Stimulated activated CD4-positive, alpha-beta T cell treated with anti-CD3 and anti-CD28 coated beads, TNF-alpha, amount 100 ng/mL, for 1 hour (primary cell): ENCODE measurements at places on chromosomes 1 and 21.

DNA sequence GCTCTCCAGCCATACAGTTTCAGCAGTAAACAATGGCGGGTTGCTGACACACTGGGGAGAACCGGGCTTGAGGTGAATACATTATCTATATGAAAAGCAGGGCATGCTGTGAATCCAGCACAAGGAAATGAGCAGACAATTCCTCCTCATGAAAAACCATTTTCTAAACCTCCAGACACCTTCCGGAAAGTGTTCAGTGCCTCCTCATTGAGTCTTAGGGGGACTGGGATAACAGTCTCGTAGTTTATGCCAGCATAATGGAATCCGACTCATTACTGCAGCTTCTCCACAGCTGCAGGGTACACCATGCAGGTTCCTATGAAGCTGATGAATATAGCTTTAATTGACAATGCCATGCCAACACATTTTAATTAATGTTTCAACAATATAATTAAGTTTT, 284.1 kb downstream of the BACH1 start:
- DNase-seq: no peak

DNA sequence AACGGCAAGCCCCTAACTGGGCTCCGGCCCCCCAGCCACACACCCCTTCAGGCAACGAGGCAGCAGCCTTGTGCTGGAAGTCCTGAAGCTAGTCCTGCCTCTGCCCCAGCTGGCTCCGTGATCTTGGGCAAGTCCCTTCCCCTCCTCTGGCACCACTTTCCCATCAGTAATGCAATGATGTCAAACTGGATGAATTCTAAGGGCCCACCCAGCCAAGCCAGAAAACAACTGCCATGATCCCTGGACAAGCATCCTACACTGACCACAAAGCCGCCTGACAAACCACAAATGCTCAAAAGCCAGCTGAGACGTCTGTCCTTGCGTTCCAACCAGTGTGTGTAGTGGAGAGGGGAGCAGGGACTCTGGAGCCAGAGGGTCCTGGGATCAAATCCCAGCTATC, 26.8 kb downstream of the IFFO2 start:
- DNase-seq: no peak

DNA sequence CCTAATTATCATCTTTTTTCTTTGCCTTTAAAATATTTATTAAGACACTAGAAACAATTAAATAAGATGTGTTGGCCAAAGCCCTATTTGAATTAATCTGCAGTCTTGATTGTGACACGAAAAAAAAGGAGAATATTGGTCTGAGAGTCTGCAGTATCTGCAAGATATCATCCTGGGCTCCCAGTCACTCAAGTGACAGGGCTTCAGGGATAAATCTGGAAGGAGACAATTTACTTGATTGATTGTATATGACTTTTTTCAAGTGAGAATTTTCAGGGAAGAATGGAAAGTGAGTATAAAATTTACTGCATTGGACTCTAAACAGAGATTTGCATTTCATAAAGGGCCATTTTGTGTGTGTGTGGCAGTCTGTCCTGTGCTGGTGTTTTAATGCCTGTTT, 233.7 kb downstream of the PAPPA2 start:
- no peak for DNase-seq

GRCh38 chr1:220701974-220702373, 11.8 kb downstream of the C1orf115 start:
- DNase-seq: no peak

GRCh38 chr1:239805851-239806772, 285.6 kb upstream of the FMN2 start:
- DNase-seq: no peak

GRCh38 chr21:29647353-29647781, 292.4 kb downstream of the GRIK1 start:
- no peak for DNase-seq

GRCh38 chr1:6762060-6762459, 23.2 kb upstream of the CAMTA1 start:
- DNase-seq: no peak

GRCh38 chr1:220031287-220031686, 15.0 kb downstream of the EPRS1 start:
- no peak for DNase-seq

GRCh38 chr1:3779912-3780416, 7.4 kb downstream of the SMIM1 start:
- DNase-seq: no peak

- no peak for DNase-seq
These were observed 164.8 kb upstream of the COL11A1 start for GRCh38 chr1:103273106-103273505.

DNA sequence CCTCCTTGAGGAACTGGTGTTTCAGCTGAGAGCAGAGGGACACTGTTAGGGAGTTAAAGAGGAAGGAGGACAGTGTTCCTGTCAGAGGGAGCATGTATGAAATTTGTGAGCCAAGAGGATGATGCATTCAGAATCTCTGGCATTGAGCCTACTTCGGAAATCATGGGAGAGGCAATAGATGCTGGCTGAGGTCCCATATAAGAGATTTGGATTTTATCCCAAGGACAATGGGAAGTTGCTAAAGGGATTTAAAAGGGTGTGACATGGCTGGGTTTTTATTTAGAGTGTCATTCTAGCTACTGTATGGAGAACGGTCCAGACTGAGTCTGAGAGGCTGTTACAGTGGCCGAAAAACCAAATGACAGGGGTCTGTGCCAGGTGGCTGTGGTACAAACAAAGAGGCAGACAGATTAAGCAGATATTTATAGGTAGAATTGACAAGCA, 403.2 kb upstream of the B3GALT2 start:
- no peak for DNase-seq

DNA sequence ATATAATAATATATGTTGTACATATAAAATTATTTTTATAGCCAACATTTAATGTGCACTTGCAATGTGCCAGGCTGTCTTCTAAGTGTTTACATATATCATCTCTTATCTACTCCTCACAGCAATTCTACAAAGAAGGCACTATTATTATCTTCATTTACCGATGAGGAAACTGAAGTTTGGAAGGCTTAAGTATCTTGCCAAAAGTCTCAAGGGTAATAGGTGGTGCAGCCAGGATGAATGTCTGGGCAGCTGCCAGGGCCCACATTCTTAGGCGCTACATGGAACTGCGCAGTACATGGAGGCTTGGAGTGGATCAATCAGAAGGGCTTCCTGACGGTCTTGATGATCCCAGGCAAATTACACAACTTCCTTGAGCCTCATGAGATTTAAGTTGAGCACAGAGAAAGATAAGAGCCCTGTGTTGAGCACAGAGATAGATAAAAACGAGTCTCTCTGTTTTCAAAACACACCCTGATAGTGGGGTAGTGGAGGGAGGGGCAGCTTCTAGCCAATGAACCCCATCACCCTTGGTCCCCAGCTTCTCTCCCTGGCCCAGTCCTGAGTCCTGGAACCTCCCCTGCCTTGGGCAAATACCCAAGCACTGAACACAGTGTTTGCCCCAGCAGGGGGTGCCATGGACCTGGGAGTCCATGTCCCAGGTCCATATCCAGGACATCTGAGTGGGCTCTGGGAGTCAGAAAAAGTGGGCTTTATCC, 9.2 kb downstream of the POU3F1 start:
- DNase-seq: no peak

GRCh38 chr1:178849918-178850317, 21.0 kb downstream of the ANGPTL1 start:
- DNase-seq: no peak

DNA sequence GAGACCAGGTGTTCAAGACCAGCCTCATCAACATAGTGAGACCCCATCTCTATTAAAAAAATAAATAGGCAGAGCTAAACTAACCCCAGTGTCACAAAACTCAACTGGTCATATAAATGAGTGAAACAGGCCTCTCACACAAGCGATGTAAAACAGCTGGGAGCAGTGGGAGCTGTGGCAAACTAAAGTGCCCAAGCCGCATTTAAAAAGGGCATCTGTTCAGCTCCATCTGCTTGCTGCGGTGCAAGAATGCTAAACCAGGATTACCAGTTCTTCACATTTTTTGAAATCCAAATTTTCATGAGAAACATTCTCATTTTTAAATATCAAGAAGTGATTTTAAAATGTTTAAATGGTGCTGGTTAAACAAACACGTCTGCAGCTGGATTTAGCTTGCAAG, 50.0 kb upstream of the WNT2B start:
- no peak for DNase-seq

GRCh38 chr1:30532621-30533020, 190.8 kb downstream of the MATN1 start:
- DNase-seq: no peak

- DNase-seq: no peak
These were observed 932 bp downstream of the RPF1 start for GRCh38 chr1:84479998-84480397.

DNA sequence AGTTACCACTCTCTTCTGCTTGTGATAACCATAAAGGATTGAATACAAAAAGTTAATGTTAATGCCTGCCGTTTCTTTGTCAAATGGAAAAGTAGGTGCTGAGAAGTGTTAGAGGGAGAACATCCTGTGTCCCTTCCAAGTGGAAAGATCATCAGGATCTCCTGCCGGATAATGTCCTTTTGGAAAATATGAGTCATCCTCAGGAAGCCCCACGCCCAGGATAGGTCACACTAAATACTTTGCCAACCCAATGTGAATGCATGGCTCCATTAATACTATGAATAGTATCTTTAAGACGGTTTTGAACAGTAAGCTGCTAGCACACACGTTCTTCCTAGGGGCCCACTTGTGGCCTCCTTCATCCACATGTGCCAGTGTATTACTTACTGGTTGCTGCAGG, 279.5 kb downstream of the ZNF326 start:
- no peak for DNase-seq

- DNase-seq: no peak
These were observed 208.0 kb upstream of the BRINP3 start for GRCh38 chr1:190685676-190686075.

DNA sequence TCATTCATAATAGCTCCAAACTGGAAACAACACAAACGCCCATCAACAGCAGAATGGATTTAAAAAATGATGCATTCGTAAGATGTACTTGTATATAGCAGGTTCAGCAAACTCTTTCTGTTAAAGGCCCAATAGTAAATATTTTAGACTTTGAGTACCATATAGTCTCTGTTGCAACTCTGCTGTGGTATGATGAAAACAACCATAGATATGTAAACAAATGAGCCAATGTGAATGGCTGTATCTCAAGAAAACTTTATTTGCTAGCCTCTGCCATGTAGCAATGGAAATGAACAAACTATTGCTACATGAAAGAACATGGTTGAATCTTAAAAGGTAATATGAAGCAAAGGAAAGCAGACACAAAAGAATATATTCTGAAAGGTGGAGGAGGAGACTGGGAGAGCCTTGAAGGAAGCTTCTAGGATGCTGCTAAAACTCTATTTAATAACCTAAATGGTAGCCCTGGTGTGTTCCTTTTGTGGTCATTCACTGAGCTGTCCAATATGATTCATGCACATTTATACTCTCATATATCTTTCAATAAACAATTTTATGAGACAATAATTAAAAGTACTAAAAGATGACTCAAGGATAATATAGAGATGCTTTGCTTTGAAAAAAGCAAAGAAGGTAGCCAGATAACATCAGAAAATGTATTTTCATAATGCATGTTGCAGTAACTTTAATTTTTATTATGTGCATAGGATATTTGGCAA, 29.1 kb upstream of the FMO3 start:
- no peak for DNase-seq

GRCh38 chr1:229344139-229344538, 1.3 kb upstream of the CCSAP start:
- DNase-seq: no peak

- DNase-seq: no peak
These were observed 4.3 kb downstream of the PFKL start for GRCh38 chr21:44304011-44304616.

DNA sequence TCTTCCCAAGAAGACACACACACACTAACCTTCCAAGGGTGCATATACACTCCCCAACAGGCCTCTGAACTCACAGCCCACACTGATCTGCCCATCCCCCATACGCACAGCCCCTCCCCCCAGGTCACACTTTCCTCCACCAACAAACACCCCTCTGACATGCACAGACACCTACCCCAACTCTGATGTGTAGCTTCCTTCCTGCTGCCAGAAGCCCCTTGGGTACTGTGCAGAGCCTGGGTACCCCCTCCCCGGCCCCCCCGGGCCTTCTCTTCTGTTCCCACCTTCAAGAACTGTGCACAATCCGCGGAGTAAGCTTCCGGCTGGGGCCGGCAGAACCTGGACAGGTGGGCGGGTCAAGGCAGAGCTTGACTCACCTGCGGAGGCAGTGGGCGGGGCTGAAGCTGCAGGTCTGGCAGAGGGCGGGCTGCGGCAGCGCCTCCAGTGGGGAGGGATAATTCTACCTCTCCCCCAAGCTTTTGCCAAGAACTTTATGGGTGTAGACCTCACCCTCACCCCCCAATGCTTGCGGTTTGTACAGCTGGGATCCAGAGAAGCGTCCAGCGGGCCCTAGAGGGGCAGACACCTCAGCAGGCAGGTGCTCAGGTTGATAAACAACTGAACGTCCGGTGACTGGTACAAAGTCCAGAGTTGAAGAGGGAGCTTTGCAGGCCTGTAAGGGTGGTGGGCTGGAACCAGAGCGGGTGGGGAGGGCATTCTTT, at the start of gene C1orf210:
C1orf210 (minus strand) TSS at position 313 of the 722 bp plus-strand sequence. CDS start 2,311 bp downstream, outside the sequence.
- no peak for DNase-seq

GRCh38 chr21:42129300-42130266, 58.5 kb downstream of the UMODL1 start:
- no peak for DNase-seq

- no peak for DNase-seq
These were observed 160.7 kb upstream of the POU3F1 start for GRCh38 chr1:38207275-38207674.

DNA sequence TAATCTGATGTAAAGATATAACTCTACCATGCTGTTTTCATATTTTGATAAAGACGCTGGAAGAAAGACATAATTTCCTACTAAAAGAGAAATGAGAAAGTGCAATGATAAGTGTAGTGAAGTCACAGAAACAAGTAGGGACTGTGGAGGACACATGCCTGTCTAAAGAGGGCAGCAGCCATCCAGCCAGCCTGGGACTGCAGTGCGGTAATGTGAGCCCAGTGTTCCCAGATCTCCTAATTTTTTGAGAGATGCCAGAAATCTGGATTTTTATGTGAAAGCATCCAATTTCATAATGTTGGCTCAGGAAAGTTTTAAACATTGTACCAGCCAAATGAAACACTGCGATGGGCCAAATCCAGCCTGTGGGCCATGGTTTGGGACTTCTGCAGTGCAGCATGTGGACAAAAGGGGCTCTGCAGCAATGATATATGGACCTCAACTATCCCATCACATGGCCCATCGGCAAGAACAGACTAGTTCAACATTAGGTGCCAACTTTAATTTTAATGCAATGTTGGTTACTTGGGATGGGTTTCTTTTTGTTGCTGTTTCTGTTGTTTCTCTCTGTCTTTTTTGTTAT, 329.5 kb downstream of the LTN1 start:
- DNase-seq: no peak

- DNase-seq: no peak
These were observed 6.3 kb upstream of the LYST start for GRCh38 chr1:235873045-235873444.

DNA sequence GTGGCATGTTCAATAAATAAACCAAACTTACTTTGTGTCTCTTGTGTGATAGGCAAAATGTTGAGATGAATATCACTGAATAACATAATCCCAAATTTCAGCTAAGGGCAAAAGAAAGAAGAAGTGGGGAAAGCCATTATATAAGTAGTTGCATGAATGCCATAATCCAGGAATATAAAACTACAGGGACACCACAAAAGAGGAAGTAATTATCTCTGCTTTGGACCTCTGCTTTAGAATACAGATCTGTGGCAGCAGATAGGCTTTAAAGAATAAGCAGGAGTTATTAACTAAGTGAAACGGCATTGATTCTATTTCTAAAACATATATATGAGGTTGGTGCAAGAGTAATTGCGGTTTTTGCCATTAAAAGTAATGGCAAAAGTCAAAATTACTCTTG, 288.5 kb upstream of the SNX7 start:
- DNase-seq: no peak

- no peak for DNase-seq
These were observed 519 bp upstream of the IQCC start for GRCh38 chr1:32204943-32205361.
